ENCODE measurements at places on chromosomes 1 and 21. TPM values are rescaled to one million over a fixed set of nuclear protein-coding genes. Genes with fewer than 3 reads are reported as not detected.

The KCNT2 gene
- total RNA-seq, result 4.2 TPM

The PPIAL4G gene
- 0.06 TPM for total RNA-seq

The RGSL1 gene
- not detected for total RNA-seq

The CTTNBP2NL gene
- total RNA-seq, result 20.7 TPM

The CFAP298 gene
- total RNA-seq, result 31.3 TPM

The KCNN3 gene
- 0.13 TPM for total RNA-seq
